Suppressor macrophage treated with lipopolysaccharide for 1 hour (primary cell): ENCODE measurements at places on chromosomes 6 and 20.

- no peak for DNase-seq
Observed at GRCh38 chr6:168027521-168027920, 30.1 kb downstream of the KIF25 start.

DNA sequence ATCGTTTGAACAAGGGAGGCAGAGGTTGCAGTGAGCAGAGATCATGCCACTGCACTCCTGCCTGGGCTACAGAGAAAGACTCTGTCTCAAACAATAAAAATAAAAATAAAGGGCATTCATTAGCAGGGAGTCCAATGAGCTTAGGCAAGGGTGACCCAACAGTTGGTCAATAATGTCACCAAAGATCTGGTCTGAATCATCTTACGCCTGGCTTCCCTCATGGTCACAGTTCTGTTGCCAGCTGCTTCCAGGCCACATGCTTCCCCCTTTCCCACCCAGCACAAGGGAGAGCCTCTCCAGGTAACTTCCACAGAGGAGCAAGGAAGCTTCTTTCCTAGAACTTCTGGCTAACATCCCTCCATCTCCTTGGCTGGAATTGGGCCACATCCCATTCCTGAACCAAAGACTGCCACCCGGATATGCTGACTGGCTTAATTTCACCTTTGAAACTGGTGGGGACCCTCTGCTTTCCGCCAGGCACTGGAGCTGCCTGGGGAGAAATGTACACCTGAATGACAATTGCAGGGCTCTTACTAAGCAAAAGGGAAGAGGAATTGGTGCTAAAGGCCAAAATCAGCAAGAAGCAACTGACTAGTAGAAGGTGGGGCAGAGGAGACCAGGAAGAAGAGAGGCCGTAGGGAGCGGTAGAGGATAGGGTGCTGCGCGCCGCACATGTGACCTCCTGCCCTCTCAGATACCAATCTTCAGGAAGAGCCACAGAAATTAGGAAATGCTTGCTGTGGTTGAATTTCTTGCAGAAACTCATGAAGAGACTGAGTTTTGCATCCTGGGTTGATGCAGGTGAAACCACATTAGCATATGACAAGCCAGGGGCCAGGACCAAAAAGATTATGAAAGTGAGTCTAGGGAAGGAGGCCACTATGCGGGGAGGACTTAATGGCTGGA lies 8.3 kb upstream of the SCML4 start:
- DNase-seq = peak; percentile 14

DNA sequence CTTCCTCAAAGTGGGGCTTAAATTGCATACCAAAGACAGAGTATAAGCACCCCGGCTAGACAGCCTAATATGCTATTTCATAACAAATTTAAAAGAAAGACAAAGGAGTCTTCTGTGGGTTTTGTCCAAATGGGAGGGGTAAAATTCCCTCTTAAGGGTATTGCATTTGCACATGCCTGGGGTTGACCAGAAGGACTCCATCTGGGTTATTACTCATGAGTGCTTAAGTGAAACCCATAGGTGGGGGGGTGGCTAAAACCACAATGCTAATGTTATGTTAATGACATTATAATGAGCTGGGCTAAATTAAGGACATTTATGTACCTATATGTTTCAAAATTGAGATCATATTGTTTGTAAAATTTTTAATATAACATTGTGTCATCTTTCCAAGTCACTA lies 15.0 kb downstream of the IMPG1 start:
- no peak for DNase-seq

GRCh38 chr20:37414224-37415035 lies 68.5 kb downstream of the SRC start:
- DNase-seq = no peak

DNA sequence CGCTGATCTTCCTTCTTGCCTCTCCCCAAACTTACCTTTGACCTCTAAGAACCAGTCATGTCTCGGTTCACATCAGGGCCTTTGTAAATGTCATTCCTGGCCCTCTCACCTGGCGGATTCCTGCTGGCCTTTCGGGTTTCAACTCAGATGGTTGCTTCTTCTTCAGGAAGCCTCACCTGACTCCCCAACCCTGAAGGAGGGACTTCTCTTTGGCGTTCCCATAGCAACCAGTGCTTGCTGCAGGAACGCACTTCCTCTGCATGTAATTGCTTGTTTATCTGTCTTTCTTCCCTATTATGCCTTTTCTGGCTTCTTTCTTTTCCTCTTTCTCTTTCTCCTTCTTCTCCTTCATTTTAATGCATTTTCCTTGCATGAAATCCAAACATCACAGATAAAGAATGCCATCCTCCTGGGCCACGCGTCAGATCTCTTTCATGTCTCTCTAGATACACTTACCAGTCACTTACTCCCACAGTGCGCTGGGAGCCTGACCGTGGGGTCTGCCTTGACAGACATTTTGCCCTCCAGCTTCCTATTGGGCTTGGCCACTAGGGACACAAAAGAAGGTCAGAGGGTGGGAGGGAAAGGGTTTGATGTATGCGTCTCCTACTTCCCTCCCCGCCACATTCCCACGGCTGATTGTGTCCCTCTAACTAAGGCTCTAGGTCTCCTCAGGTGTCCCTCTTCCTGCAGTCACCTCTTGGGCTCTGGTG lies 295.7 kb upstream of the TSHZ2 start:
- DNase-seq = peak; percentile 18

DNA sequence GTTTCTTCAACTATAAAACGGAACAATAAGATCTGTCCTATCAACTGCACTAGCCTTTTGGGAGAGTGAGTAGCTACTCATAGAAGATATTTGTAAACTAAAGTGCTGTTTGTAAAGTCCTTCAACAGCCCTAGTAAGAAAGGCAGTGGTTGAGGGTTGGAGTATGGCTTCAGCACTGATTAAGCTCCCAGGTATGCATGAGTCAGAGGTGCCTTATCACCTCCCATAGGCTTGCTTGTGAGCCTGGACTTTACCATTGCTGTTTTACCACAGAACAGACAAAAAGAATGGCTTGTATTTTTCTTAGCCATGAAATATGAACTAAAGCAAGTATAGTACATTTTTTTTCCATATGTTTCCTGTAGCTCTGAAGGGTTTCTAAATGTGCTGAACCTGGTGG lies 44.1 kb downstream of the SAMD3 start:
- DNase-seq = no peak

DNA sequence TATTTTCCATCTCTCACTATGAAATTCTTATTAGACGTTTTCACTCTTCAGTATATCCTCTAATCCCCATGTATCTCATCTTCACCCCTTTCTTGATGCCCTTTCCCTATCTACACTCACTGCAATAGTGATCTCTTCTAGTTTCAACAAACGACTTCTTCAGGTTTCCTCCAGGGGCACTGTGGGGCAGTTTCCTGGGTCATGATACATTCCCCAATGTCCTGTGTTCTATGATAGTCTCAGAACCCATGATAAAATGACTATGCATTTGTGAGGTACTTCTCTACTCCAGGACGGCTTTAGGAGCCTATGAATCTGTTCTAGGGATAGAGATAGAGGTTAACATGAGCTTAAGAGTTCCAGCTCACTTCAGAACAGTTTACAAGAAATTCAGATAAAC lies 183.3 kb downstream of the FOXC1 start:
- peak; percentile 38 for DNase-seq

- DNase-seq = no peak
Observed at GRCh38 chr20:58553166-58553696, 38.0 kb upstream of the APCDD1L start.

GRCh38 chr20:669573-669972 lies 6.0 kb downstream of the SCRT2 start:
- DNase-seq = no peak

DNA sequence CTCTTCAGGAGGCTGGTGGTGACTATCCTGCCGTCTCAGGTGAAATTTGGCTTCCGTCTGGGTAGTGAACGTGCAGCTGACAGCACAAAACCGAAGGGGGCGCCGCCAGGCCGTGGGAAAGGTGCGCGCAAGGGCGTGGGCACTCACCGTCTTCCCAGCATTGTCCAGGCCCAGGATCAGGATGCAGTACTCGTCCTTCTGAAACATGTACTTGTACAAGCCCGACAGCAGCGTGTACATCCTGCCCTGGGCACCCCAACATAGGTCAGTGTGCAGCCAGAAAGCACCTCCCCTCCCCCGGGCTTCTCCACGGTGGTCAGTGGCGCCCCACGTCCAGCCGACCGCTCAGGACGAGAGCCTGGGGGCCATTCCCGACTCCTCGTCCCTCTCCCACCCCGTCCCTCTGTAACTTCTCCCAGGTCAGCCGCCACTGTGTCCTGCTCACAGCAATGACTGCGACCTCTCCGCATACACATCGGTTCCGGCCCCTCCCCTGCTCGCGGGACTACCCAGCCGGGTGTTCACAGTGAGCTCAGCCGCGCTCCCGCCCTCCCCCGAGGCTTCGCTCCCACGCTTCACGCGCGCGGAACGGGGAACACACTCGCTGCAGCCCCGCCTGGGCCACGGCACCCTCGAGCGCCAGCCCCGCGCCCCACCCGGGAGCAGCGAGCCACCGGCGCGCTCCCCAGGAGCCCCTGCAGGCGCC lies 771 bp downstream of the ARFRP1 start:
- peak; percentile 87 for DNase-seq

DNA sequence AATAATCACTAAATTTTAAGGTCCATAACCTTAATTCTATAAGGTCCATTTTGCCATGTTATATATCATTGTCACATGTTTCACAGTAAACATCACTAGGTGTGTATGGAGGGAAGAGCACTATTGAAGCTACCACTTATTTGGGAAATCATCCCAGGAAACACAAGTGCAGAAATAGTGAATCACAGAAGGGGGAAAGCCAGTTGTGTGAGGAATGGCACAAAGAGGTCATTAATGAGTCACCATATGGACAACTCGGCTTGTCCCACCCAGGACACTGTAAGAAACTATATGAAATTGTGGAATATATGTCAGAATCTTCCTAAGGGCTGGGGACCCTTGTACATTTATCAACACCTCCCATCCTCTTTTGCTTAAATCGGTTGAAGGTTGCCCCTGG lies 13.7 kb downstream of the BTN3A1 start:
- no peak for DNase-seq

- DNase-seq = peak; percentile 58
Observed at GRCh38 chr20:48638546-48638945, 189.3 kb downstream of the PREX1 start.

DNA sequence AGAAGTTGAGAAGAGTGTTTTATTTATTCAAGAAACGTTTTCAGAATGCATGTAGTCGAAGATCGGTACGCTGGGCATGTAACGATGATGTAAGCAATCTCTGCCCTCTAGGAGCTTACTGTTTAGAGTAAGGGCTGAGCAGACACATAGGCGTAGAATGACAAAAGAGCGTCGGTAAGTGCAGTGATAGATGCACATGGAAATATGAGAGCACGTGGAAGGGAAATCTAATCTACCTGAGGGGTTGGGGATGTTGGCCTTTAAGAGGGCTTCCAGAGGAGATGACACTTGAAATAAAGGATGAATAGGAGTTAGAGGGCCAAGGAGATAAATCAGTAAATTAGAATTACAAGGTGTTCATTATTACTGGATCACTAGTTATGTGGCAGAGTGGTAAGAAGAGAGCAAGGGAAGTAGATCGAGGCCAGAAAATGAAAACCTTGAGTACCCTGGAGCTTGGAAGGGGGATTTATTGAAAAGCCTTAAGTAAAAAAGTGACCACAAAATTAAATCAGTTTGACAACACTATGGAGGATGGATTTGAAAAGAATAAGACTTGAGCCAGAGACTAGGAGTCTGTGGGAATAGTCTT lies 782 bp downstream of the TRMT11 start:
- peak; percentile 5 for DNase-seq

DNA sequence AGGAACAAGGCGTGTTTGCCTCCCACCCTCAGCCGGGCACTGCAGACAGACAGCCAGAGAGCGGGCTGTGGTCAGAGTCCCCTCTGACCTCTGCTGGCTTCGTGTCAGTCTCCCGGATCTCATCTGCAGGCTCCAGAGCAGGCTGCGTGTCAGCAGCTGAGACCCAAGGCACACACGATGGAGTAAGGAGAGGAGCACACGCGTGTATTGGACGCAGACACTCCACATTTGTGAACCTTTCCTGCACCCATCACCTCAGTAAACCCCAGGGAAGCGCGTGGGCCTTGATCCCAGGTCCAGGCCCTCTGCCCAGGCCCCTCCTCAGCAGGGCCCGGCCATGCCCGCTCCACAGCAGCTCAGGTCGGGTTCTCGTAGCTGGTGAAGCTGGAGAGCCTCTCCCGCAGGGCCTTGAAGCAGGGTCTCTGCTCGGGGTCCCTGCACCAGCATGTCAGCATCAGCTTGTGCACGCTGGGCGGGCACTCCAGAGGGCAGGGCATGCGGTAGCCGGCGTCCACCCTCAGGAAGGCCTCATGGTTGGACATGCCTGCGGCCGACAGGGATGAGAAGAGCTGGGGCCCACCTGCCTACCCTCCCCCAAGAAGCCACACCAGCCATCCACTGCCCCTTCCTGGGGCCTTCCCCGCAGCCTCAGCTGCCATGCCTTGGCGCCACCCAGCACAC lies 7.9 kb downstream of the PTK6 start:
- no peak for DNase-seq

DNA sequence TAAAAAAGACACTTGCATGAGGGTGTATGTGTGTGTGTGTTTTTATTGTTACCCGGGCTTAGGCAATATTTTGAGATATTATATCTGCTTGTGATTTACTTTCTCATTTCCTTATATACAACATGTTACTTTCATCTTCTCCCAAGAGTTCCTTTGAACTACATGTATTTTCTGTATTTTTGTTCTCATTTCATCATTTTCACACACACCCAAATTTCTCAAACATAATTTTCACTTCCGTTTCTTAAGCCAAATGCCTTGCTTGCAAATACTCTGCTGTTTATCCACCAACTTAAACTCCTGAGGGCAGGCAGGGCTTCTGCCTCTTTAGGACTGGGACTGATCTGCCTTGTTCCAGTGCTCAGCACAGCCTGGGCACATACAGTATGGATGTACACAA lies 69.3 kb upstream of the FYN start:
- DNase-seq = peak; percentile 37

DNA sequence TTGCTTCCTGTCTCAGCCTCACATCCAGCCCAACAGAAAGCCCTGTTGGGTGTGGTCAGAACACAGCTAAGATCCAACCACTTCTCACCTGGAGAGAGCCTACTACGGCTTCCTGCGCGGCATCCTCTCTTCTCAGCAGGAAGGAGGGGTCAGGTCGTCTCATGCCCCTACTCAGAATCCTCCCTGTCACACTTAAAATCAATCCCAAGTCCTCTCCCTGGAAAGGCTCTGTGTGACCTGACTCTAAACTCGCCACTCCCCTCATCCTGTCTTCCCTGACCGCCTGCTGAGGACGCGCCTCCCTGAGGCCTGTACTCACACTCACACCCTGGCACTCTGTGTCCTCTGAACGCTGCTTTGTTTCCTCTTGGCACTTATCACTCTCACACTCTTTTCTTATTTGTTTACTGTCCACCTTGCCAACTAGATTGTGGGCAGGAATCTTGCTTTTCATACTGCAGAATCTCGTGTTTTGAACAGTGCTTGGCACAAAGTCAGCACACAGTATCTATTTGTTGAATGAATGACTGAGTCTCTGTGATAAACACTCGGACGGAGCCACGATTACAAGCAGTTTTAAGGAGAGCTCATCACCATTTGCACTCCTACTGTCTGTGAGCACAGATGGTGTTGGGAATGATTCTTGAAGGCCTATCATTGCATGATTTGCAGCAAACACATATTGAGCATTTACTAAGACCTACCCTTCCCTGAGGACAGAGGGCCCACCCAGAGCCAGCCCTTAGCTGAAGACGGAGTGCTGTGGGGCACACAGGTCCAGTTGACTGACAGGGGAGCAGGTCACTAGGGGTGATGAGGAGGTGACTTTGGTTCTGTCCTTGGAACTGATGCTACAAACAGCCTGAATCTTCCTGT lies 18.7 kb downstream of the RAB5IF start:
- no peak for DNase-seq

- DNase-seq = peak; percentile 2
Observed at GRCh38 chr6:98769546-98769945, 64.8 kb upstream of the POU3F2 start.

- DNase-seq = no peak
Observed at GRCh38 chr6:43940393-43941087, 170.5 kb downstream of the VEGFA start.
